ENCODE measurements at places on chromosomes 4 and X.

DNA sequence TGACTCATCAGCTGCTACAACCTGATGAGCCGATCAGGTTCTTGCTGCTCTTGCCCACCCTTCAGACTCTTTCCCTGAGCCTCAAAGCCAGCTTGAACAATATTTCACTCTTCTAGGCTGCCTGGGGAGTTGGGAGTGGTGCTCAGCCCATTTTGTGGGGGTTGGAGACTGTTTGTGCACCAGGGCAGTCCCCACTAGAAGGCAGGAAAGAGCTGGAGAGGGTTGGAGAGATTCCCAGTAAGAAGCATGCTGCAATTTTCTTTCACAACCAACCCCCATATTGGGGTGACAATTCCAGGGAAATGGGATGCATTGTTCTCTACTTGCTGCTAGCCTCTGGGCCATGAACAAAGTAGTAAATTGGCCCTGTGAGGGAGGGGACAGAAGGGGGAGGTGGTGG lies 44.1 kb downstream of the SLC16A2 start:
- DNase-seq: no peak

DNA sequence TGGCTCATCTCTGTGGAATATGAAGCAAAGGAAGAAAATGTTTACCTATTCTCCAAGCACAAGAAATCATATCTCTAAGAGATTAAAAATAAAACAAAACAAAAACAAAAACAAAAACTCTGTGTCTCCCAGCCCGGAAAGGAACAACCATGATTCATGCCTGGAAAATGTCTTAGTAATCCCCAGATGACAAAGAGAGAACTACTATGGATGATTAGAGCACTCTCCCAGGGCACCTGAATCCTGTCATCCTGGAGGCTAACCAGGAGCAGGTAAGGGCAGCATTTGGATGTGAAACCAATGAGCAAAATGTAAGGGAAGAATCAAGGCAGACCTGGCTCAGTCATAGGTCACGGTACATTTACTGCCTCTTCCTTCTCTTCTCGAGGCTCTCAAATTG lies 1.7 kb upstream of the AKAP4 start:
- DNase-seq: no peak

DNA sequence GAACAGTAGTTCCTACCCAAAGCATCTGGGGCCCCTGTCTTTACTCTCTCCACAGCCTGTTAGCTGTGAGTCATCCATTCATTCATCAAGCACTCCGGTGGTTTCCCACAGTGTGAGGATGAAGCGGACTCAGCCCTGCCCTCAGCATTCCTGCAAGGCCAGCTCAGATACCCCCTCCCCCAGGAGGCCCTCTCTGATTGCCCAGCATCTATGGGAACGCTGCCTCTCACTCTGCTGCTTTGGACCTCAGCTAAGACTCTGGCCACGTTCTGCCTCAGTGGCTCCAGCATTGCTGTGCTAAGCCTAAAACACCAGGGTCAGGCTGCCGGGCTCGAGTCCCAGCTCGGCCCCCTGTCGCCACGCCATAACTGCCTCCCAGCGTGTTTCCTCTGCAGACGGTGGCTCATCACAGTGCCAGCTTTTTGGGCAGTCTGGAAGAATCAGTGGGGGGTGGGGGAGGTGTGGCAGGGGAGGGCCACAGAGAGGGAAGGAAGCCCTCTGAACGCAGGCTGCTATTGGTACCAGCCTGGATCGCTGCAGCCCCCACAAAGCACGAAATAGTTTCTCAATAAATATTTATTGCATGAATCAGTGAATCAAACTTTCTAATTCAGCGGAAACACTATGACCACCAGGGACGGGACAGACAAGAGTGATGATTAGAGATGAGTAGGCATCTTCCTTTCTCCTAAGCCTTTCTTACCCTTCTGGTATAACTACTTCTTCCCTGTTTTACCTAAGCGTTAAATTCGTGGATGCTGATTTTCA lies 74.4 kb downstream of the SORCS2 start:
- no peak for DNase-seq

- no peak for DNase-seq
Measured at GRCh38 chr4:179601671-179602070, 2159.4 kb upstream of the AGA start.

DNA sequence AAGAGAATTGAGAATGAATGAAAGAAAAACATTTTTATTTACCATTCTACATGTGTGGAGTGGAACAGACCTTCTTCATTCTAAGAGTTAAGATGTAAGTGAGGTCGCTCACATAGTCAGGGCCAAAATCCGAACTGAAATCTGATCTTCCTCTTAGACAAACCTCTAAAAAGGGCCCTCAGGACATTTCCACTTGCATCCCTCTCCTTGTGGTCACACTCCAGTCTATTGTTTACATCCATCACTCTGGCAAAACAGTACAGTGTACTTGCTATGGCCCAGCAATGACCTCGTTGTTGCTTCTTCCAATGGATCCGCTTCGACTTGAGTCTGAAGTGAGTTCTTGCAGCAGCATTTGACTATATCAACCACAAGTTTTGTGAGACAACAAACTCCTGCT lies 54.2 kb downstream of the MOSPD2 start:
- no peak for DNase-seq

DNA sequence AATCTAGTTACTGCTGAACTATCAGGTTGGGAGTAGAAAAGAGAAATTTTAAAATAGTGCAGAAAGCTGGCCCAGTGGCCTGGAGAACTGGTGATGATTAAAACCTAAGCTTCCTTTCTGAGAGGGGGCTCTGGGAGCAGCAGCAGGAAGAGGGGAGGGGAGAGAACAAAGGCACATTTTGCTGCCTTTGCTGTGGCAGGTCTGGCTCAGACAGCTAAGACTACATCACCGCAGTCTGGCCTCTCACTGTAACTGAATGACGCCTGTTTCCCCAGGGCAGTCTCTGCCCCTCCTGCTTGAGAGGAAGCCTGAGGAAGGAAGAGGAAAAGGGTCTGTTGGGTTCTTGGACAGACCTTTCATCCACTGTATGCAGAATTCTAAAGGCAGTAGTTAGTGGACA lies 148.5 kb downstream of the FRAS1 start:
- no peak for DNase-seq

- DNase-seq: no peak
Measured at GRCh38 chrX:150936556-150936955, 38.1 kb upstream of the CD99L2 start.

- no peak for DNase-seq
Measured at GRCh38 chrX:151981129-151981528, 6.7 kb upstream of the GABRE start.

Measured in stimulated activated CD8-positive, alpha-beta memory T cell treated with anti-CD3 and anti-CD28 coated beads, Interleukin-4, amount 100 ng/mL, for 1 hour (primary cell).